ENCODE measurements at places on chromosomes 13 and 19.

- DNase-seq = no peak
Measured at GRCh38 chr19:12450844-12451243, 10.0 kb upstream of the ZNF443 start.

GRCh38 chr13:49213539-49213938, 6.6 kb upstream of the MLNR start:
- no peak for DNase-seq

DNA sequence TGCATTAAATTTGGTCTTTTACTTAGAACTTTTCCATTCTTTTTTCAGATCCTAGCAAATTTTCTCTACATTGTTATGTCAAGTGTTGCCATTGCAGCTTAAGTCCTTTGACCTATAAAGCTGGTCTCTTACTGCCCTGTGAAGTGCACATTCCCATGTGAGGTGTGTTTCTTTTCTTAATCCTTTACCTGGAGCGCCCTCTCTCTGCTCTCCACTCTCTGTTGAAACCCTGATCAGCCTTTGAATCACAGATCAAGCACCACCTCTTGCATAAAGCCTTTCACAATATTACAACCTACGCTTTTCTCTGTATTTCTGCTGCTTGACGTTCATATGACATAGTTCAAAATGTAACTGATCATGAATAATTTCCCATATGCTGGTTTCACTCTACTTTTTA, 84.8 kb downstream of the PCDH17 start:
- no peak for DNase-seq

DNA sequence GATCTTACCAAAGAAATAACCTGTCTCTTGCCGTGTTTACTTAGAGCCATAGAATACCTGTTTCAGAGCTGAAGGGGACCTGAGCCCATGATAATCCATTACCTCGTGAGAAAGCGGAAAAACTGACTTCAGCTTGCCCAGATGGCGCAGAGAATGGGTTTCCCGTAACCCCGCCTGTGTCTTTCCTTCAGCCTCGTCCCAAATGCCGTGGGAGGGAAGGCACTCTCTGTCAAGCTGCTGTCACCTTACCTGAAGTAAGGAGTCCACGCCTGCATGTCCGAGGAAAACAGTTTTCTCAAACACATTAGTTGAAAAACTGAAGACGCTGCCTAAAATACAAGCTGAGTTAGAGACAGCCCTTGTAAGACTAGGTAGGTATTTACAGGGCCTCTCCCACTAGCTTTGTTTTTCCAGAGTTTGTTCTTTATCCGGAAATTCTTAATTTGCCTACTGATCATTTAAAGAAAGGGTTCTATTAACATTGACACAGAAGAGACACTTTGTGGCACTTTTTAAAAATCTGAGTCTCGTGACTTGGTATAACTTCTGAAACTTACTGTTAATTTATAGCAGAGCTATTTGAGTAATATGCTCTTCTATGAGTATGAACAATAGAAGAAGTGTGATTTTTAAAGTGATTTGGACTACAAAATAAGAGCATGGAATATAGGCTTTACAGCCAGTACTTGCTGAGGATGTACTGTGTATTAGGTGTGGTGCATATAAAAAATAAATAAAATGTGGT, 1.3 kb upstream of the INTS6 start:
- no peak for DNase-seq

- no peak for DNase-seq
Measured at GRCh38 chr13:51624695-51625345, 40.6 kb downstream of the WDFY2 start.

GRCh38 chr19:58033741-58034476, at the start of gene ZSCAN1:
Gene ZSCAN1 (plus strand): TSS chr19:58034025. CDS start chr19:58037837, 3,812 bp downstream.
- no peak for DNase-seq

- DNase-seq = no peak
Measured at GRCh38 chr13:31054632-31055031, 107.1 kb downstream of the HSPH1 start.
